ENCODE measurements at places on chromosomes 4 and X.

DNA sequence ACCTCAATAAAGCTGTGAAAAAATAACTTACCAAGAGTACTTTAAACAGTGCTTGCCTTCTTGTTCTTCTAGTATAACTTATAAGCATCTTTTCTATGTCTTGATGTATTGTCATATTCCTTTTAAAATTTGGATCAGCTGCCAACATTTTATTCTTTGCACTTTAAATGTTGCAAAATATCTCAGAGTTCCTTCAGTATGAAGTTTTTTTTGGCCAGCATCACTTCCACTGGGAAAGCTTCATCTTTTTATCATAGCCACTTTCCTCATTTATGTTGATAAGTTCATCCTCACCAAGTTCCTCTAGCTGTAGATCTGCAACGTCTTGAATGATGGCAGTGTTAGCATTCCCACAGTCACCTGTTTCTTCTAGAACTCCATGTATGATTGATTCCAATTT lies 24.2 kb downstream of the CXorf58 start:
- peak; percentile 28 for DNase-seq

DNA sequence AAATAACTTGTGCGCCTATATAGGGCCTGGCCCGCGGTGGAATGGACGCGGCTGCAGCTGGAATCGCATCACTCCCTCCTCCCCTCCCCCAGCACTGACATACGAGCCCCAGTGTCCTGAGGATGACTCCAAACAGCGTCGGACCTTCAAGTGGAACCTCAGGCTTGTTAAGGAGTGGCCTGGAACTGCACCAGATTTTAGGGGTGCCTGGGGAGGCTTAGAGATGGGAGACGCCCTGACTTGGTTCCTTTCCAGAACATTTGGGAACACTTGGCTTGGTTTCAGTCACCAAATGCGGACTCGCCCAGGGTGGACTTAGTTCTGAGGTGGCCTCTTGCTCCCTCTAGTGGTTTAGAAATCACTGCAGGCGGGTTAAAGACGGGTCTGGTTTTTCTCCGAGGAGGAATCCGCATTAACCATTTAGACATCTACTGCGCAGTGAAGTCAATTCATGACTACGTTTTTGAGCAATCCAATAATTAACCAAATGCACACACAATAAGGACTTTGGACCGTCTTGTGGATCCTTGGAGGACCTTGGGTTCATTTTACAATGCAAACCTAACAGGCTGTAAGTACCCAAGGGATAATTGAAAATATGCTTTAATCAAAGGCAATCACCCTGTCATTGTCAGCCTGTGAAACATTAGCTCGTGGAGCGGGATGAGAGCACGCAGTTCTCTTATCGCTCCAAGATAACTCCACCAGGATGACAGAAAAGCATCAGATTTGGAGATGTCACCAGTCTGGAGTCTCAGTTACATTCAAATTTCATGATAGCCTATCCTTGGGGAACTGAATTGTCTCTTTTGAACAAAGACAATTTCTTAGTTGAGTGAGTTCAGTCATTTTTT lies 11.2 kb upstream of the PDGFRA start:
- DNase-seq, result peak; percentile 96

DNA sequence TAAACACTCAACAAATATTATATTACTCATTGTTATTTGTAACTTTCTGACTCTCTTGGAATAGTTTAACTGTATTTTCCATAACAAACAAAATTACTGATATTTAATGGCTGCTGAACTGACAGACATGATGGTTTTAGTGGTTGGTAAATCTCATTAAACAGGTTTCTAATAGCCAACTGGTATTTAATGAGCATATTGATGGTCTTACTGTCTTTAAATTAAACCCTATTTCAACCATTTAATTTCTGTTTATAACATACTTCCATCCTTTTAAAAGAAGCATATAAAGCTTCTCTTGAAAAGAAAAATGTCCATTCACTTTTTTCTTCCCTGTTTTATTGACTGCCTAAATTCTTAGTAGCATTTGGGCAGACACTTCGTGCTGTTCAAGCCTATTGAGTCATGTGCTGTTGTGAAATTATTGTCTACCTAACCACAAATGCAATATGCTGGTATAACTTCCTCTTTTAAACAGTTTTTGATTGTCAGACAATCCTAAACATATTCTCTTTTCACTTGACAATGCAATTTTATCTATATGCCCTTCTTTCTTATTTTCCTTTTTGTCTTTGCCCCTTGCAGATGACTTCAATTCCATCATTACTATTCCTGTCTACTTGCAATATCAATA lies 163.9 kb upstream of the SLC7A11 start:
- DNase-seq, result peak; percentile 83

DNA sequence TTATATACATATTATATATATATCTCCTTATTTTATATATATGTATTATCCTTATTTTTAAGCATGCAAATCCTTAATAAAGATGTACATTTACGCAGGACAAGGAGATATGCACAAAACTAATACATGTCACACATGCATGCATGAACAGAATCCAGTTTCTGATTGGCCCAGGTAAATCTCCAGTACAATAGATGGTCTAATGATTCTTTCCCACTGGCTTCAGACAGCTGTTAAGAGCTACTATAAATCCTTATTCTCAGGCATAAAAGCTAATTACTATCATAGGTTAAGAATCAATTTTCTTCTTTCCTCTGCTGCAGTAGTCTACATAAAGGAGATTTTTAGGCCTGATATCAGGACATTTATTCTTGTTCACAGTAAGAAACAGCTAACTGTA lies 689.8 kb downstream of the KCTD8 start:
- no peak for DNase-seq

DNA sequence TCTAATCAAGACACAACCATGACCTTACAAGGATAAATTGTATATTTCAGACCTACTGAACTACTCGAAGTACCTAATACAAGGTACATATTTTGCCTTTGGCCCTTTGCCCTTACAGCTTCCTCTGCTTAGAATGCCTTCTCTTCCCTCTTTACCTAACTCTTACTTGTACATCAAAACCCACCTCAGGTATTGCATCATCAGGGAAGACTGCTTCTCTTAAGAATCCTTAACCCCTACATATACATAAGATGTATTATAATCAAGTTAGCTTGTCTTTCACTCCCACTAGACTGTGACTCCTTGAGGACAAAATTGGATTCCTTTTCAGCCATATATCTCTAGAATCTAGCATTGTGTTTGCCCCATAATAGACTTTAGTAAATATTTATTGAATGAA lies 101.7 kb upstream of the STIM2 start:
- no peak for DNase-seq

DNA sequence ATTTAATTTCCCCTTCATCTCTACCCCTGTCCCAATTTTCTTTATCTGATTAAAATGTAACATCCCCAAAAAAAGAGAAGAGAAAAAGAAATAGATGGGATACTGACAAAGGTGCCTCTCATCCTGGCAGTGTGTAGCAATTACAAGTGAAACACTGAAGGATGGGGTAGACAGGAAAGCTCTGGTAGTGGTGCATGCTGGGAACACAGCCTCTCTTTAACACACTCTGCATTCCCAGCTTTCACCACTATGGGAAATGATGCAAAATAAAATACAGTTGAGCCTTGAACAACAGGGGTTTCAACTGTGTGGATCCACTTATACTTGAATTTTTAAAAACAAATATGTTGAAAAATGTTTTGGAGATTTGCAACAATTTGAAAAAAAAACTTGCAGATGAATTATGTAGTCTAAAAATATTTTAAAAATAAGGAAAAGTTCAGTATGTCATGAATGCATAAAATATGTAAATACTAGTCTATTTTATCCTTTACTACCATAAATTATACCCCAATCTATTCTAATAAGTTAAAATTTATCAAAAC lies 239.2 kb upstream of the DDX53 start:
- no peak for DNase-seq

DNA sequence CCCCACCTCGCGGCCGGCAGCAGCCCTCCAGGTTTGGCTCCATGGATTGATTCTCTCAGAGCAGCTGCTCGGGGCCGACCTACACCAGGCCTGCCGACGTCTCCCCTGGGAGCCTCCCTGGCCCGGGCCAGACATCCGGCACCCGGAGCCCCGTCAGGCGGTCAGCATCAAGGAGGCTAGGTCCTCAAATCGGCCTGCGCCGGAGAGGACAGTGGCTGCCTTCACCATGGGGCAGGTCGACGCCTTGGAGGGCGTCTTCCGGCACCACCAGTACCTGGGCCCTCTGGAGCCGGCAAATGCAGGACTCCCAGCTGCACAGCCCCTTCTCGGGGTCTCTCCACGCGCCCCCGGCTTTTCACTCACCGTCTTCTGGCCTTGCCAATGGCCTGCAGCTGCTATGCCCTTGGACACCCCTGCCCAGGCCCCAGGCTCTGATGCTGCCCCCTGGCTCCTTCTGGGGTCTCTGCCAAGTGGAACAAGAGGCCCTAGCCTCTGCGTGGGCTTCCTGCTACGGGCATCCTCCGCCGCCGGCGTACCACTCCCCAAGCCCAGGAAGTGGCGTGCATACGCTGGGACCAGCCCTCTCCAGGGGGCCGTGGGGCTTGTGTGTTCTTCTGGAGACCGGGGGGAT lies 341.8 kb downstream of the MAGEB5 start:
- no peak for DNase-seq

GRCh38 chrX:150482537-150483206 lies 85.7 kb upstream of the MTM1 start:
- no peak for DNase-seq

GRCh38 chr4:16377887-16378286 lies 151.6 kb upstream of the TAPT1 start:
- no peak for DNase-seq

DNA sequence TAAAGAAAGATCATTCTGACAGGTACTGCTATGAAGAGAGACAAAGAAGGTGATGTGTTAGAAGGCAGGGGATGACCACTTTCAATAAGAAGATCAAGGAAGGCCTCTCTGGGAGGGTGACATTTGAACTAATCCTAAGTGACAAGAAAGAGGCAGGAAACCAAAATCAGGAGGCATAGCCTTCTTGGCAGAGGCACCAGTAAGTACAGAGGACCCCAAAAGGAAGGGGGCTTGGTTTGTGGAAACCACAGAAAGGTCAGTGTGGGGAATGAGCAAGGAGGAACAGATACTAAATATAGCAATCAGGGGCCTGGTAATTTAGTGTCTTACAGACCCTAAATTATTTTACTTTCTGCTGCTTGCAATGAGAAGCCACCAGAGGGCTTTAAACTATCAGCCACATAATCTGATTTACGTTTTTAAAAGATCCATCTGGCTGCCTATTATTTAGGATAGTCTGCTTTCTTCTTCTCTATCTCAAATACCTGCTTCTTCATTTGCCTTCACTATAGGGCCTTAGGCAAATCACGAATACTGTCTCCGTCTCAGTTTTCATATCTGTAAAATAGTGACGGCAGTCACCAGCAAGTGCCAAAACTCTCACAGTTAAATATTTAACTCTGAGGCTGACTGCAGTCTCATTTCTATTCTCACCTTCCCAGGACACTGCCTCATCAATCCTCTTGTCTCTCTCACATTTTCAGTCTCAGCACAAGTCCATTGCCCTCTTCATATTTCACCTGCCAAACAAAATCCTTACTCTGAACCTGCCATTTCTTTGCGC lies 16.7 kb downstream of the NR3C2 start:
- DNase-seq, result no peak

DNA sequence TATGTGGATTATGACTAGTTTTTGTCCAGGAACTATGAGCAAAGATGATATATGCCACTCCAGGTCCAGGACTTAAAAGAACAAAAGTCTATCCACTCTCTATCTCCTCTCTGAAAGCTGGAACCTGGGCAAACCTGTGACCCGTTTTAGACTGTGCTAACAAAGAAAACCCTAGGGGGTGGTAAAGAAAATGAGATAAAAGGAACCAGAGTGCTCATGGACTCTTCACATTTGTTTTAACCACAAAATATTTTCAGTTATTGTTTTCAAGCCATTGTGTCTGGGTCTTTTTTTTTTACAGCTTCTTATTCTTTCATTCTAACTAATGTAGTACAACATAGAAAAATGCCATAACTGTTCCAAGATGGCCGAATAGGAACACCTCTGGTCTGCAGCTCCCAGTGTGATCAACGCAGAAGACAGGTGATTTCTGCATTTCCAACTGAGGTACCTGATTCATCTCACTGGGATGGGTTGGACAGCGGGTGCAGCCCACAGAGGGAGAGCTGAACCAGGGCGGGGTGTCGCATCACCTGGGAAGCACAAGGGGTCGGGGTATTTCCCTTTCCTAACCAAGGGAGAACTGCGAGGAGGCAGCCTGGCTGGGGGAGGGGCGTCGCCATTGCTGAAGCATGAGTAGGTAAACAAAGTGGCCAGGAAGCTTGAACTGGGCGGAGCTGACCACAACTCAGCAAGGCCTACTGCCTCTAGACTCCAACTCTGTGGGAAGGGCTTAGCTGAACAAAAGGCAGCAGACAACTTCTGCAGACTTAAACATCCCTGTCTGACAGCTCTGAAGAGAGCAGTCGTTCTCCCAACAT lies 45.1 kb downstream of the CHM start:
- DNase-seq, result peak; percentile 45

DNA sequence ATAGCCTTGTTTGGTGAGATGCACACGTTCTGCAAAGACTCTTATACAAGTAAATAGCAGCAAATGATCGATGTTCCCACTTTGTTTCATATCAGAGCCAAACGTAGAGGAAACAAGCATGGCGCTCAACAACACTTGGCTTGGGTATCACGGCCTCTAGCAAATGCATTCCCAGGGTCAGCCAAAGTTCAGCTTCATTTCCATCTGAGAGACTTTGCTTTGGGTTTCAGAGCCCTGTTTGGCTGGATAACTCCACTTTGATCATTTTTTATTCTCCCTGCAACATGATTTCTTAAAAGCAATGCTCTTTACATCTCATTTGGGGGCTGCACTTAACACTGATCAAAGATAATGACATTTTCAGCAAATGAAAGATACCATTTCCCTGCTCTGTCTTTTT lies 199.2 kb upstream of the FAM9B start:
- no peak for DNase-seq

- no peak for DNase-seq
These were observed 11.2 kb downstream of the GPRIN3 start for GRCh38 chr4:89296399-89296798.

GRCh38 chrX:139121616-139122286 lies 408.8 kb upstream of the F9 start:
- DNase-seq, result no peak

DNA sequence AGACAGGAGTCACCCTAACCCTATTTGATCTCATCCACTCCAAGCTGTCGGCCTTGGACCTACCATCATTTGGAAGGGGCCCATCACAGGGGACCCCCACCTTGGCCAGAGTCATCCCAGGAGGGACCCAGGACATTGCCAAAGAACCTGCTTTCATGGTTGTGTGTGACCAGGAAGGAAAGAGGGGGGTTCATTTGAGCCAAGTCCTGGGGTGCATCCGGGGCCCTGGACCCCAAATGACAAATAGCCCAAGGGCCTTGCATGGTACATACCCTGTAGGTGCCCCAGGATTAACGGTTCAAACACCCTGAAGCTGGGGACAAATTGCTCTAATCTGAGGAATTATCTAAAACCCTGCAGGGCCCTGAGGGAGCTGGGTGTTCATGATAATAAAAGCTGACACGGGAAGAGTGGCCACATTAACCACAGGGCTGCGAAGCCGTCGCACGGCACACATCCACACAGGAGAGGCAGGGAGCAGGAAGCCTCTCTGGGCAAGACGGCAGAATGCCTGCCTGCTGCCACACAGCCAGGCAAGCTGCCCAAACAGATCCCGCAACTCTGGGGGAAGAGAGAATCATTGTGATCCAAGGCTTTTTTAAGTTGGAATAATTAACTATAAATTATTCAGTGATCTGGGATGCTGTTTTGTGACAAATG lies 28.2 kb upstream of the PPP2R2C start:
- DNase-seq, result no peak

- DNase-seq, result no peak
These were observed 78.0 kb upstream of the RXFP1 start for GRCh38 chr4:158443731-158444130.

GRCh38 chr4:17324386-17324830 lies 187.5 kb downstream of the QDPR start:
- DNase-seq, result peak; percentile 69
